ENCODE measurements at places on chromosomes 11 and 22.

GRCh38 chr11:121482231-121483129, 29.7 kb upstream of the SORL1-AS1 start:
- peak; percentile 55 for DNase-seq

DNA sequence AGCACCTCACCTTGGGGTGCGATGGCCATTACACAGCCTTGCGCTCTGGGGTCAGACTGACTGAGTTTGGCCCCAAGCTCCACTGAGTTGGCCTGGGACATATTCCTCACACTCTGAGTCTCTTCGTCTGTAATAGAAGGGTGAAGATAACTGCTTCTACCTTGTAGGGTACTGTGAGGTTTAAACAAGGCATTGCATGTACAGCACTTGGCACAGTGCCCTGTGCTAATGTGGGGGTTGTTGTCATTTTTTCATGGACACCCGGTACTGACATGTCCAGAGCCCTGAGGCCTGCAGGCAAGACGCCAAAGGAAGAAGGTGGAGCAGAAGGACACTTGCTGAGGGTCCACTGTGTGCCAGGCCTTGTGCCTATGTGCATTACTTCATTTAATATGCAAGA, 50.7 kb downstream of the OTOG start:
- no peak for DNase-seq

DNA sequence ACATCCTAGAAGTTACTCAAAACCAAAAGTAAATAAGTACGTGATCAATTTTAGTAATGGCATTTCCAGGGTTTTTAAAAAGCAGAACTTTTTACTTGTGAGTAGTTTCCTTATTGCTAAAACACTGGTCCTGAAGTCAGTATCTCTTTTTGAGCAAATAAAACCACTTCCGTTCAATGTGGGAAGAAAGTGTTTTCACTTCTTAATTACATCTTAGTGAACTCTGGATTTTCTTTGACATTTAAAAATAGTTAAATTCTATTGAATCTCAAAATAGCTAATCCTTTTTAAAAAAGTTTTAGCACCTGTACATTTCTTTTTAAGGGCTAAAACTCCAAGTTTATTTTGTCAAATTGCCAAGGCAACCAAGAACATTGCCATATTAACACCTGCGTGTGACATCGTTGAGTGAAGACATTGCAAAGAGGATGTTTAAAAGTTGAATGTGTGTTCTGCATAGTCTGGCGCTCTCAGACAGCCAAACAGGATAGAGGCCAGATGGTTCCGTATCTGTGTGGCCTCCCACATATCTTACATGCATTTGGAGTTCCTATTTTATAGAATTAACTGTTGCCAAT, 17.2 kb upstream of the OR5B21 start:
- DNase-seq = peak; percentile 84

DNA sequence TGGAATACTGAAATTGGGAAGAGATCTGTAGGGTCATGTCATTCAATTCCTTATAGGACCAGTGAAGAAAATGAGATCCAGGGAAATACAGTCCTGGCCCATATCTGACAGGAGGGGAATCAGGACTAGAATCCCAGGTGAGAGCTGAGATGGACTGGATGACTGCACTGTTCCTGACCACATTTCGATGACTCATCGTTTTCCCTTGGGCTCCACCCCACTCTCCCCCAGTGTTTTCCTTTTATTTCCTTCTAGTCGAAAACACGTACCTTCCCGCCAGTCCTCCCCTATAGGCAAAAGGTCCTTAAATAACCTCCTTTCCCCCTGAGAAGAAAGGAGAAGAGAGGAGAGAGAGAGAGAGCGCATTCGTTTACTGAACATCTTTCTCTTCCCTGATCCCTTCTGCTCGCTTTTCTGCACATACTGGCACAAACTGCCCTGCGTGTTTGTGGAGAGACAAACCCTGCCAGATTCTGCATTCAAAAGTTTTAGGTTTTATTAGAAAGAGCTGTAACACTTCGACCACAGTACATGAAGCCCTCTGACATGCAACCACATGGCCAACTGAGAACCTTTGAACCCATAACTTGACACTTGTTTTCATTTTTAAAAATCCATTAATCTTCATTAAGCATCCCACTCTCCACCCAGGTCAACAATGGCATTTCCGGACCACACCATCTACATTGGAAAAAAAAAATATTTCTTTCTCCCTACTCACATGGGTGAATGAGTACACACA, 565.7 kb downstream of the METTL15 start:
- no peak for DNase-seq

DNA sequence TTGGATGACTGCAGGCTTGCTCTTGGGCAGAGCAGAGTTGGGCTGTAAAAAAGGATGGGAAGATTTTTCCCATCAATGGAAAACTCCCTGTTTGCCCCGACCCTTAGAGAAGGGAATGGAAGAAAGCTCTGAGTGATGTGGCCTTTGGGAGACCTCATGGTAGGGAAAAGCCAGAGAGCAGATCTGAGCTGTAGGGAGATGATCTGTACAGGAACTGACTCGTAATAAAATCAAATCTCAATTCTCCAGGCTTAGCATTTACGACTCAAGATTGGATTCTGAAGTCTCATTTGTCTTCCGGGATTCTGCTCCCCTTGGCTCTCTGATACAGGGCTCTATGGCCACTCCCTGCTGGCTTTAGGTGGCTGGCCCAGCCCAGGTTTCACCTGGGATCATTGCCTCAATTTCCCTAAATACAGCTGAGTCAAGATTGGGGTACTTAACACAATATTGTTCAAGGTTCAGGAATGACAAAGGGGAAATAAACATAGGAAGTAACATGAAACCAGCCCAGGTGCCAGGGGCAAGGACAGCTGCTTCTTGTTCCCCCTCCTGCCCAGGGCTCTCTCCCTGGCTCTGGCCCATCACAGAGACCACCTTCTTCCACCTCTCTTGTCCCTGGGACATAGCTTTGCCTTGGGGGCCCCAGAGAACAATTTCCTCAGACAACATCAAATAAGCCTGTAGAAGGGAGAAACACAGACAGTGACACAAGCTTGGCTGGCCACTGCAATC, 38.4 kb upstream of the THY1 start:
- DNase-seq = no peak

- DNase-seq = no peak
Observed at GRCh38 chr11:134742224-134742612, 330.2 kb upstream of the B3GAT1 start.

DNA sequence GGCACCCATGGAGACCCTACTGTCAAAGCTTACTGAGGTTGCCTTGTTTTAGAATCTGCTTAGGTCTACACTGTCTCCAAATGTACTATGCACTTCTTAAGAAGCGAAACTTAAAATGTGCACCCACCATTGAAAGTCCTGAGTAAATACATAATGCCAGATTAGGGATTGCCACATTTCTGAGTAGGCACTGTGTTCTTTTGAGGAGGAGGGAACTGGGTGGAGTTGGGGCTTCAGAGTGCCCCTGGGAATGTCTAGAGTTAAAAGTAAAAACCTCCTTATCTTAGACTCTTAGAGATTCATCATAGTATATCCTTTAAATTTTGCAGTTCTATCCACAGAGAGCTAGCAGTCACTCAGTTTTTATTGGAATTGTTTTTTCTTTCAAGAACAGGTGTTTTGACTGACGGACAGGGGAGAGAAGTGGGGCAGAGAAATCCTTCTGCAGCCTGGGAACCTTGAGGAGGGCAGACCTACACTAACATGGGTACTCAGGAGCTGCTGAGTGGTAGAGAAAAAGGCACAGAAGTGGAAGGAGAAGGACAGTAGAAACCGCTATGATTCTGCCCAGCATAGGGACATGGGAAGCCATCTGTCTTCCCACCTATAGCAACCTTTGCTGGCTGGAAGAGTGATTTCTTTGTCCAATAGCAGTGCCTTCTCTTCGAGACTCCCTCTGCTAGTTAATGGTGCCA, 33.4 kb upstream of the MICAL2 start:
- no peak for DNase-seq

DNA sequence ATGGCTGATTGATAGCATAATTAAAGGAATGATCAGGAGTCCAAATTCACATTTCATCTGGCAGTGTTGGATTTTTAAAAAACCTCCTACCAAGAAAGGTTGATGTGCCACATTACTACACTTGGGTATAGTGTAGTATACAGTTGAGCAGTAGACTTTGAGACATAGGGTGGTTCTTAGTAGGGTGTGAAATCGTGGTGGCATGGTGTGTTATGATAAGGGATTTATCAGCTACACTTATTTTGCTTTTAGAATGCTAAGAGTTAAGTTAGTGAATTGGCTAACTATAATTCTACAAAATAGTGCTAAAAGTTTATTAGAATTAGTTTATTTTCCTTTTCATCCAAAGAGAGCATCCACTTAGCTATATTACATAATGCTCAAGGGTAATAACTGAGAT, 13.1 kb downstream of the TBCEL start:
- no peak for DNase-seq

DNA sequence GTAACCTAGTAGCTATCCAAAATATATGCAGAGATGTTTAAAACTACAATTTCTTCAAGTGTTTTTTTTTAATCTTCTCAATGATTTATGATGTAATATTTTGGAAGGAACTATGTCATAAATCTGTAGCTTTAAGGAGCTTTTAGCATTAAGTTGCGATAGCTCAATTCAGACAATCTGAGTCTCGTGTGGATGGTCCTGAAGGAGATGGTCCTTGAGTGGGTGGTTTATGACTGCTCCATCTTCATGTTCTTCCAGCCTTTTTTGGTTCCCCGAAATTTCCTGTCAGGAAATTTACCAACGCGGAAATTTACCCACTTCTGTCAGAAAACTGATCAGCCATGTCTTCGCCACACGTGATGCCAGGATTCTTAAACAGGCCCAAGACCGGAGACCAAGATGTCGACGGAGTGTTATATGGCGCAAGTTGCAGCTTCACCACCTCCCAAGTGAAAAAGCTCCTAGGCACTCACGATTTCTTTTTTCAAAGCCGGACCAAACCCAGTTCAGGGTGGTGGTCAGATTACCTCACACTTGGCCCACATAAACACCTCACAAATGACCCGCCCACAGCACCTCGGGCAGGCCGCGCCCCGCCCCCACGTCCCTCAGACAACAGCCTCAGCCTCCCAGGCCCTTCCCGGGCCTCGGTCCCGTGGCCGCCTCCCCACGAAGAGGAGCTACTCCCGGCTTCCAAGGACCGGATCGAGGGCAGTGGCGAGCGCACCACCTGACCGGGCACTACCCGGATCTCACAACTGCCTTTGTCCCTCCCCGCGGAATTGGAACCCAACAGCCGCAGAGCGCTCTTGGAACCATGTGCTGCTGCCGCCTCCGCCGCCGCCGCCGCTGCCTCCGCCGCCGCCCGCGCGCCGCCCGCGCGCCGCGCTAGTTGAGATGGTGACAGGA, at the start of gene MORC2:
Gene MORC2 (minus strand): TSS at position 760 of the 909 bp plus-strand sequence. CDS start 885 bp downstream, outside the sequence.
- DNase-seq = no peak

- DNase-seq = no peak
Observed at GRCh38 chr11:42521994-42522393, 789.8 kb upstream of the API5 start.

GRCh38 chr22:36486619-36487384, 5.4 kb upstream of the TXN2 start:
- no peak for DNase-seq

GRCh38 chr11:1502168-1502953, 15.8 kb upstream of the MOB2 start:
- no peak for DNase-seq

GRCh38 chr11:9922806-9923205, 258.9 kb downstream of the SWAP70 start:
- no peak for DNase-seq

DNA sequence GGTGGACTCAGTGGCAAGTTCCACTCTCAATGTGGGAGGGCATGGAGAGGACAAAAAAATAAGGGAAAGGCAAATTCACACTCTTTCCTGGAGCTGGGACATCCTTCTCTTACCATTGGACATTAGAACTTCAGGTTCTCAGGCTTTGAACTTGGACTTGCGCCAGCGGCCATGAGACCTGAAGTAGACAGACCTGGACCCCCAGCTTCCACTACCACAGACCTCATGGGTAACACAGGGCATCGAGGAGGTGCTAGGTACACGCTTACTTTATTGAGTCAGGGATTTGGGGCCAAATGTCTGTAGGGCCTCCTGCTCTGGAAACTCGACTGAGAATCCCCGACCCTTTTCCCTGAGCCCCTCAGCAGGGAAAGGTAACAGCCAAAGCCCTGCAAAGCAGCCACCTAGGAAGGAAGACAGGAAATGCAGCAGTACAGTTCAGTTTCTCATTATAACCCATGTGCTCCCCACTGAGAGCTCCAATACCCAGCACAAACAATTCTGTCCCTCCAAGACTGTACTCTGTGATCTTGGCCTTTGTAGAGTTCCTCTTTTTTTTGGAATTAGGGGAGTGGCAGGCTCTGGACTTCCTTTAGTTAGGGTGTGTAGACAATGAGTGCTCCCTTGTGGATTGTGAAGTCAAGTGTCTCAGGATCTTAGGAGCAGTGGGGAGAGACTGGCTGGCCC, 5.7 kb downstream of the CHRNA10 start:
- DNase-seq = no peak

GRCh38 chr11:93537049-93537448, 6.1 kb downstream of the SMCO4 start:
- no peak for DNase-seq

DNA sequence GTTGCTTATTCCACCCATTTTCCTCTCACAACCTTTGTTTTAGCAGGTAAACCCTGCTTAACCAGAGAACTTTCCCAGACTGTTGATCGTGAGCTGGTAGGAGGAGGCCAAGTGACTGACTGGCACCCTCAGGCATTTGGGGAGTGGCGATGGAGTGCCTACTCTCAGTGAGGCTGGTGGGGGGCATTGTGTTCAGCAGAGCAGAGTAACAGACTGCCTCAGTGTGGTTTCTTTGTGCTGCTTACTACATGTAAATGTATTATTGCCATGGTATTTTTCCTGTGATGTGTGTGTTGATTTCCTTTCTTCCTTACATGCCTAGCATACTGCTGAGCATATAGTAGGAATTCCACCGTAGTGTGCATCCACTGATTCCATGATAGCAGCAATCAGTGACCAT, 2.6 kb downstream of the MARK2 start:
- no peak for DNase-seq

- DNase-seq = no peak
Observed at GRCh38 chr11:36008584-36008983, 64.7 kb downstream of the LDLRAD3 start.

GRCh38 chr22:20591660-20592310, 84.4 kb downstream of the MED15 start:
- no peak for DNase-seq

DNA sequence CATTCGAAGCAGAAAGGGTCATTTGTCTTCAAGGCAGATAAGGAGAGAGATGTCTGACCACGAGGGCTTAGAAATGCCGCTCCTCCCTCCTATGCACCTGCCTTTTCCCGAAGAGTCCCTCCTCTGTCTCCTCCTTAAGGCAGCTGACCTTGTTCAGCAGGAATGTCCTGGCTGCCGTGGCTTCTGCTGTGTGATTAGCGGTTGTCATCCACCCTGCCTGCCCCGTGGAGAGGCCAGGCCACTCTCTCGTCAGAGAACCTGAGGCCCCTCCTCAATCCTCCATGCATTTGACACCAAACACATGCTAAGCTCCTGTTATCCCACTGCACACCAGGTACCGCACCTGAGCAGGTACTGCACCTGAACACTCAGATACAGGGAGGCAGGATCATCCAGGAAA, 834.6 kb downstream of the TBC1D22A start:
- DNase-seq = no peak

- no peak for DNase-seq
Observed at GRCh38 chr11:75539459-75540334, 14.0 kb upstream of the GDPD5 start.

Data from GM06990 (cell line).